ENCODE measurements at places on chromosomes 2 and 18. TPM values are rescaled to one million over a fixed set of nuclear protein-coding genes. Genes with fewer than 3 reads are reported as not detected.

ERFE gene
- total RNA-seq = 0.27 TPM

RND3 gene
- total RNA-seq = under 0.01 TPM

DSG1 gene
- total RNA-seq = not detected

IL1R2 gene
- total RNA-seq = not detected

CD8A gene
- 0.27 TPM for total RNA-seq

FKBP7 gene
- total RNA-seq = 2.7 TPM

IKZF2 gene
- total RNA-seq = 43.1 TPM

PELI1 gene
- 11.8 TPM for total RNA-seq

HJURP gene
- total RNA-seq = 1.9 TPM

RNF125 gene
- 8.9 TPM for total RNA-seq

AP1S3 gene
- total RNA-seq = 0.81 TPM

TUBB8B gene
- not detected for total RNA-seq

MDH1B gene
- total RNA-seq = 1.3 TPM
